ENCODE measurements at places on chromosomes 4 and X.

GRCh38 chrX:257681-258289 lies 23.4 kb upstream of the PLCXD1 start:
- H3K36me3 ChIP-seq: no peaks in the 10 kb centered on the region
- H3K4me3 ChIP-seq: no peak overlapping the region
- H3K27me3 ChIP-seq: no peaks in the 10 kb centered on the region
- no peak overlapping the region for H3K27ac ChIP-seq
- H3K4me1 ChIP-seq: peaks cover 8% of the 10 kb centered on the region

DNA sequence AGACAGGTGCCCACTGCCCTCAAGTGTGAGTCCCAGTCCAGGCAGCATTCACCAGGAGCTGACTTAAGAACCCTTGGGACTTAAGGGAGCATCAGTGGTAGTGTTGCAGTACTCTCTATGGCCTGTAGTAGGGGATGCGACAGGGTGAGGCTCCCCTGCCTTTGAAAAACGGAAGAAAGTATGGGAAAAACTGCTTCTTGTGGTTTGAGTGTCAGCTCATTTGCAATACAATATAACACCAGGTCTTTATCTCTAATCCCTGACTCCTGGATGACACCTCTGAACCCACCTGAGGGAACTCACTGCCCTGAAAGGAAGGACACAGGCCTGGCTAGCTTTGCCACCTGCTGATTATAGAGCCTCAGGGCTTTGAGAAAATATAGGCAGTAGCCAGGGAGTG lies 176.0 kb downstream of the SMARCA1 start:
- H3K4me3 ChIP-seq: no peak overlapping the region
- no peaks in the 10 kb centered on the region for H3K27me3 ChIP-seq
- peaks cover 20% of the 10 kb centered on the region for H3K36me3 ChIP-seq

DNA sequence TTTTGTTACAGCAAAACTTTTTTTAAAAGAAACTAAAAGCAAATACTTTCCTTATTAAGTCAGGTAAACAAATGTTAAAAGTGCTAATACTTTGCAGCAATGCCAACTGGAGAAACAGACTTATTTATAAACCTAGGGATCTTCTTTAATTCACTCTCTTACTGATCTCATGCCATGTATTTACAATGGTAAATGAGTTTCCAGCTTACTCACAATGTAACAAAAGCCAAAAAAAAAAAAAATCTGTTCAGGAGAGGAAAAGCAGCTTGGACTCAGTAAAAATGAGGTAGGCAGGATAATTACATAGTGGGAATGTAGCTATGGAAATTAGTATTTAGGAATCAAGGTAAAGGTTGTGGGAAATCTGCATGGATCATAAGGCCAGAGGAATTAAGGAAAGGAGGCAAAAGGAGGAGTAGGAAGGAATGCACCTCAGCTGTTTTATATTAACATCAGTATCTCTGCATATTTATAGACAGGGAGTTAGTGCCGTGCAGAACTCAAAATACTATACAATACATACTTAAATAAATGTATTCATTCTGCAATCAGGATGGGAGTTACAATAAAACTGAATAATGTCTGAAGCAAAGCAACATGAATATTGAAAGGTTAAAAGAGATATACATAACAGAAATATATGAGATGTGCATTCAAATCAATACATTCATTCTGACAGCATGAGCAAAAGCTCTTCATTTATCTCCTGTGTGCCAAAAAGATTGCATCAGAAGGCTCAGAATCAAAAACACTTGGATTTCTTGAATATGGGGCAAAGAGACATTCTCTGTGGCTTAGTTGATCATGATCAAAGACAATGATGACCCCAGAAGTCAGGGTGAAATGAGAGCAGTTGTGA lies 57.9 kb upstream of the ETNPPL start:
- no peak overlapping the region for H3K4me3 ChIP-seq
- no peak overlapping the region for H3K27ac ChIP-seq
- H3K36me3 ChIP-seq: no peaks in the 10 kb centered on the region
- DNase-seq: no peak

DNA sequence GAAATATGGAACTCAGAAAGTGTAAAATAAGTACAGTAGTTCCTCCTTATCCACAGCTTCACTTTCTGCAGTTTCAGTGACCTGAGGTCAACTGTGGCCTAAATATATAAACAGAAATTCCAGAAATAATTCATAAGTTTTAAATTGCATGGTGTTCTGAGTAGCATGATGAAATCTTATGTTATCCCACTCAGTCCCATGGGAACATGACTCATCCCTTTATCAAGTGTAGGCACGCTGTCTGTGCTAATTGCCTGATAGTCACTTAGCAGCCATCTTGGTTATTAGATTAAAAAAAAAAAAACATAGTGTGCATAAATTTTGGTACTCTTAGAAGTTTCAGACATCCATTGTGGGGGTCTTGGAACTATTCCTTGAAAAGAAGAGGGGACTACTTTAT lies 983.4 kb upstream of the ADGRL3 start:
- no peaks in the 10 kb centered on the region for H3K36me3 ChIP-seq
- peaks cover 6% of the 10 kb centered on the region for H3K4me1 ChIP-seq
- DNase-seq: no peak
- H3K4me3 ChIP-seq: no peak overlapping the region
- no peaks in the 10 kb centered on the region for H3K27me3 ChIP-seq

DNA sequence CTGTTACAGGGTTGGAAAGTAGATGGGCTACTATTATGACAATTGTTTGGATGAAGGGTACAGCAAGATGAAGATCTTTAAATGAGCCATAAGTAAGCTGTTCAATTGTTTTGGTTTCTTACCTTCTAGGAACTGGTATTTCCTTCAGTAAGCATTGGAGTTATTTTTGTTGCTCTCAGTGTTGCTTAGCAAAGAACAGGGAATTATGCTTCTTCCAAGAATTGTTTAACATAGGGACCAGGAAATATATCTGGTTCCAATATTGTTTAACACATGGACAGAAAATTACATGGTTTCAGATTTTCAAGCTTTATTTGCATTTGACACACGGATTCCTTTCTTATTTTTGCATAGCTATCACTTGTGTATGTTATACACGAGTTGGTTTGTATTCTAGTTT lies 1999.0 kb downstream of the ARAP2 start:
- no peak for DNase-seq
- no peaks in the 10 kb centered on the region for H3K27me3 ChIP-seq
- H3K4me1 ChIP-seq: no peaks in the 10 kb centered on the region
- no peaks in the 10 kb centered on the region for H3K36me3 ChIP-seq

GRCh38 chr4:147709999-147710398 lies 21.9 kb upstream of the ARHGAP10 start:
- DNase-seq: no peak
- H3K4me1 ChIP-seq: peaks cover 26% of the 10 kb centered on the region
- no peaks in the 10 kb centered on the region for H3K36me3 ChIP-seq
- no peak overlapping the region for H3K27ac ChIP-seq

GRCh38 chr4:147096667-147097604 lies 151.3 kb upstream of the TTC29 start:
- no peaks in the 10 kb centered on the region for H3K36me3 ChIP-seq
- H3K27me3 ChIP-seq: no peaks in the 10 kb centered on the region
- no peak overlapping the region for H3K4me3 ChIP-seq
- H3K27ac ChIP-seq: peak overlapping the region; percentile 74
- DNase-seq: no peak

GRCh38 chrX:71621603-71622002 lies 3.3 kb upstream of the CXCR3 start:
- no peak overlapping the region for H3K4me3 ChIP-seq
- peak overlapping the region; percentile 74 for H3K27ac ChIP-seq
- no peaks in the 10 kb centered on the region for H3K27me3 ChIP-seq
- H3K4me1 ChIP-seq: peaks cover 7% of the 10 kb centered on the region
- peaks cover 2% of the 10 kb centered on the region for H3K36me3 ChIP-seq

DNA sequence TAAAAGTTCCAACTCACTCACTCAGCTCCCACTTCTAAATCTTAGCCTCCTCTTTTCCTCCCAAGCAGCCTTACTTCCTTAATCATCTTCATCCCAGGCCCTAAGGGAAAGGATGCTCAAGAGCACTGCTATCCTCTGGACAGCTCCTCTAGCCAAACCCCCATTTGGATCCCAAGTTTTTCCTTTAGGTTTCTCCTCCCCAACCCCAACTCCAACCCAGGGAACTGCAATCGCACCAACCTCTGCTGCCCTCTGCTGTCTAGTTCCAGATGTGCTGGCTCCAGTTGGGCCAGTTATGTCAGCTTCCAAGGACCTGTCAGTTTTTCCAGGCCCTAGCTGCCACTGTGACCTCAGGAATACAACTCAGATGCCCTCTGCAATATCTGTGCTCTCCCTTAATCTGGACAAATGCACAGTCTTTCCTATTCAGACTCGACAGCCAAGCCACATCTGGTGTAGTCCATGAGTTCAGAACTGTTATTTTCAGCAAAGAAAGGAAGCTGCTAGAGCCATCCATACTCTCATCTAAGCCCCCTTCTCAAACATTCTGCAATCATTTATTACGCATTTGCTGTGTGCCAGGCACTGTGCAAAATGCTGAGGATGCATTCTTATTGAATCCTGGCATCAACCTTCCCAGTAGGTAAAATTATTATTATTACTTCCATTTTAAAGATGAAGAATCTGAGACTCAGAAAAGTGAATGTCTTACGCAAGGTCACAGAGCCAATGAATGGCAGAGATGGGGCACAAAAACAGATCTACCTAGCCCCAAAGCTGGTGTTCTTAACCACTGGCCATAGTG lies 12.3 kb upstream of the XPNPEP2 start:
- peaks cover 25% of the 10 kb centered on the region for H3K27me3 ChIP-seq
- no peak for DNase-seq
- no peaks in the 10 kb centered on the region for H3K4me1 ChIP-seq
- no peak overlapping the region for H3K27ac ChIP-seq
- H3K4me3 ChIP-seq: no peak overlapping the region
- H3K36me3 ChIP-seq: no peaks in the 10 kb centered on the region
